ENCODE measurements at places on chromosomes 5 and 9. TPM values are rescaled to one million over a fixed set of nuclear protein-coding genes. Genes with fewer than 3 reads are reported as not detected.

GRCh38 chr5:32935283-32935682 lies 224.2 kb downstream of the NPR3 start:
- DNase-seq, result no peak

DNA sequence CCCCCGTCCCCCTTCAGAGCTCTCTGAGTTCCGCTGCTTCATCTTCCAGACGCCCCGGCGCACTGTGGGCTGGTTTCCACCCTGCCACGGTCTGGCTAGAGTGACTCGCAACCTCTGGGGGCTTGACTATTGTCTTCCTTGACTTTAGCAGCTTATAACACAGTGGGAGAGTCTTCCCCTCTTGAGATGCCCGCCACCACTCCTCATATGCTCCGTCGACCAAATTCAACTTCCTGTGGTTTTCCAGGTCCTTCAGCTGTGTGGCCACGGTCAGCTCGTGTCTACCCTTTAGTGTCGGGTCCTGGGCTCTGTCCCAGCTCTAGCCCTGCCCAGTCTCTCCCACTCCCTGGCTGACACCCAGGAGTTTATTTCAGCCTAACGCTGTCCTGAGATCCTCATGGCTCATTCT lies 28.2 kb upstream of the NCS1 start:
- no peak for DNase-seq

- peak; percentile 86 for DNase-seq
Measured at GRCh38 chr9:25684321-25684720, 6.1 kb upstream of the TUSC1 start.

GRCh38 chr9:16321461-16322119 lies 548.9 kb downstream of the BNC2 start:
- DNase-seq, result no peak

DNA sequence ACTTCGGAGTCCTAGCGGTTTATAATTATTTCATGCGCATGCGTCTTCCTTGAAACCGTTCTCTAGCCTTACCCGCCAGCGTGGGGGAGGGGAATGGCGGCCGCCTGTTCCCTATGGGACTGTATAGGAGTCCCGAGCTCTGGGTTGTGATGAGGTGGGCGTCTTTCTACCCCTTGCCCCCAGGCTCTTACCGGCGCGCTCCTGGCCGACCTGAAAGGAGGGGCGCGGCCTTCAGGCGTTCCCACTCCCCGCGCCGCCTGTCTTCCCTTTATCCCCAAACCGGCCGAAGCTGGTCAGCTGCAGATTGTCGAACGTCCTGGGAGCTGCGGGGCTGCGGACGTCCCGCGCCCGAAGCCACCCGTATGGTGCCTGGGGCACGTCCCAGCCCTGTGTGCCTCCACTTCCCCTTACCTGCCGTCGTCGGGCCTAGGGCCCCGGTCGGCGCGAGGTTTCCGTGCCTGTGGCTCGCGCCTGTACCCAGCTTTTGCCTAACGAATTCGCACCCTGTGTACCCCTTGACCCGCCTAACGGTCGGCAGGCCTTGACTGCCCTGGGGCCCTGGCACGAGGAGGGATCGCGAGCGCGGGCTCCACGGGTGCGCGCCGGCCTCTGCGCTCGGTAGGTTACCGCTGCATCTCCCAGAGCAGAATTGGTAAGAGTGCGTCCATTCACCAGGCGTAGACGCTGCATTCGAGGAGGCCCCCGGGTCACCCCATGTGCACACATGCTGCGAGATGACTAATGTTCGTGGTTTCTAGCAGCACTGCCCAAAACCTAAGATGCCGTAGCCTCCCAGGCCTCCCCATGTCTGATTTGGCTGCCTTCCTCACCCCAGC lies 653 bp upstream of the HNRNPH1 start:
- DNase-seq, result no peak

DNA sequence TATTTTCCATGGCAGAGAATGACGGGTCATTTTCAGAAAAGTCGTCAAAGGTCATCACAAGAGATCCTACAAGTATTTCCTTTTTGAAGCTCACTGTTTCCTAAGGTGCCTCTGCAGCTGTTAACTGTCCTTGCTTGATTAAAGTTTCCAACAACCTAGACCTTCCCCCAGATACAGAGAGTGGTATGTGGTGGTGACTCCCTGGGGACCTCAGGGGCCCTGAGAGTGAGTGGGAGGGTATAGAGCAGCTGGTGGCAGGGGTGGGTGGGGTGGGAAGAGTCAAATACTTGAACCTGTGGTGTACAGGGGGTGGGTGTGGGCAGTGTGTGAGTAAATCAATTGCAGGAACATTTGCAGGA lies 1.6 kb upstream of the CD72 start:
- no peak for DNase-seq

GRCh38 chr9:72338631-72339030 lies 26.4 kb downstream of the ZFAND5 start:
- no peak for DNase-seq

DNA sequence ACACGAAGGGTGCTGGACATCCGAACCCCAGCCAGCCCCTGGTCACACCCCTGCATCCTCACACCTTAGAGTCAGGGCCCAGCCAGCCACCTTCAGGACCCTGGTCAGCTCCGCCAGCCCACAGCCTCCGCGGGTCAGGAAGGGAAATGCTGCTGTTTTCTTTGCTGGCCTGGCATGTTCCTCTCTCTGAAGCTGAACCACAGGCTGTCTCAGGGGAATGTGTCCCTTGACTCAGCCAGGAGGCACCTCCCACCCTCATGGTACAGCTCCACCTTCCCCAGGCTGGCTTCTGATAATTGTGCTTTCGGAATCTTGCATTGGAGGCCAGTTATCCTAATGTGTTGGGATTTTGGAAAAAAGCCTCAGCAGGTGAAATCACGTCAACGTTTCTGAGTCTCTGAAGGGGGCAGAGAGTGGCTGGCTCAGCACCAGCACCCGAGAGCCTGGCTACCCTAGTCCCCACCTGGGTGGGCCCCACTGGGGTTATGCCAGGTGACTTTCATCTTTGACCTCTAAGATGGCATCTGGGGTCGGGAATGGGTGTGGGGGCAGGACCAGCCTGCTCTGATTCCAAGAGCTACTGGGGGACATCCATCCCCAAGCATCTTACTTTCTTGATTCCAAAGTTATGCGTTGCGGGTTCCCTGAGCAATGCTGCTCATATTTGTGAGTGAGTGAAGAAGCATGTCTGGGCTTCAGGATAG lies 9.8 kb upstream of the OLFM1 start:
- DNase-seq, result no peak

GRCh38 chr5:9112520-9113291 lies 433.2 kb downstream of the SEMA5A start:
- no peak for DNase-seq

DNA sequence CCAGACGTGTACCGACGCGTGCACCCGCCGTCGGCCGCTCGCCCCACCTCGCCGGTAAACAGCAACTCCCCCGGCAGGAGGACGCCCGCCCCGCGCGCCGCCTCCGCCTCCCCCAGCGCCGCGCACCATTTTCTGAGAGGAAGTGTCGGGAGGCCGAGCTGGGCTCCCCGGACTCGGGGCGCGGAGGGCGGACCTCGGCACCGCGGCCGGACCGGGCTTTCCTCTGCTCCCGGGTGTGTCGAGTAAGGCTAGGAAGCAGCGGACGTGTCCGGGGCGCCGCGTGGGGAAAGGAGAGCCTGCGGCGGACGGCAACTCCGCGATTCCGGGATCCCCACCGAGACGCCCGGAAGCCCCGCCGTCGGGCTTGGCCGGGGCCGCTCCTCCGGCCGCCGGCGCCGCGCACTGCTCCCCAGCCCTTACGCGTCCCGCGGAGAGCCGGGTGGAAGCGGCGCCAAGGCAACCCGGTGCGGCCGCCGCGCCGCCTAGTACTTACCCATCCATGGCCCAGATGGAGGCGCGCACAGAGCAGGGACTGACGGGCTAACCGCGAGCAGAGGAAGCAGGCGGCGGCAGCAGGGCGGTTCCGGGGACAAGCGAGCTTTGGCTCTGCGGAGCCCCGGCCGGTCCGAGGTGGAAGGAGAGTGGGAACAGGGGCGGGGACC lies at the start of gene PTBP3:
Gene PTBP3 (minus strand): TSS at position 643 of the 662 bp plus-strand sequence. CDS start 35,754 bp downstream, outside the sequence.
- peak; percentile 18 for DNase-seq

GRCh38 chr5:150046031-150046430 lies 40.3 kb downstream of the CSF1R start:
- no peak for DNase-seq

GRCh38 chr9:95130484-95130883 lies 187.0 kb downstream of the FANCC start:
- no peak for DNase-seq

DNA sequence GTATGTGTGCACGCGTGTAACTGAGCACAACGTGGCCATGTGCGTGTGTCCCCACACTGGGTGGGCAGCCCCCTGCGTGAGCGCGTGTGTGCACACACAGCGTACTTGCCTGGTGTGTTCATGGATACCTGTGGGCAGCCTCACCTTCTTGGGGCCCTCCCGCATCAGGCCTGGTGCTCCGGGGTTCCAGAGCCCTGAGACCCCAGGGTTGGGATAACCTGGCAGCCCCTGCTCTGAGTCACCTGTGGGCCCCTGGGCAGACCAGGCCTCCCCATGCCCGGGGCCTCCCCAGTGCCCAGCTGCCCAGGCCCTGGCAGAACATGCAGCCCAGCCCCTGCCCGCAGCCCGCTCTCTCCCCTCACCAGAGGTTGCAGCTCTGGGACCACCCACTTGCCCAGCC lies 25.2 kb downstream of the LHX3 start:
- no peak for DNase-seq

DNA sequence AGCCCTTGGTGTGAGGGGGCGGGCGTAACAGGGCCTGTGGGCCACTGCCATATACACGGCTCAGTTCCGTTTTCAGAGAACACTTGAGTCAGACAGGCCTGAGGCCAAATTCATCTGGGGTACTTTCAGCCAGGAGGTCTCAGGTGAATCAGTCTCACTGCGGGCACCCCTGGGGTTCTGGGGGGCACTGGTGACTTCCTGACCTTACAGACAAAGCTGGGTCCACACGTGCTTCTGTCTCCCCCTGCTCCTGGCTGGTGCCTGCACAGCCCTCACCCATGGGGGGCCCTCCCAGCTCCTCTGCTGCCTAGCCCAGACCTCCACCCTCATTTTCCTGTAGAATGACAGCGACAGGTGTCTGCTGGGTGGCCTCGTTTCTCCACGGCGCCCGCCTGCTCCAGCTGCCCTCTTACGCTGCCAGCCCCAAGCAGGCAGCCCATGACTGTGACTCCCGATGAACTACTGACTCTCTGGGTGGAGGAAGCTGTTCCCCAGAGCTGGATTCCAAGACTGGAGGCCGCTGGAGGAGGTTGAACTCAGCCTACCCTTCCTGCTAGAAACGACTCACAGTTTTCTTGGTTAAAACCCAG lies 374.1 kb upstream of the IRX4 start:
- DNase-seq, result no peak

GRCh38 chr5:95909738-95910137 lies 51.9 kb downstream of the ELL2 start:
- DNase-seq, result no peak

DNA sequence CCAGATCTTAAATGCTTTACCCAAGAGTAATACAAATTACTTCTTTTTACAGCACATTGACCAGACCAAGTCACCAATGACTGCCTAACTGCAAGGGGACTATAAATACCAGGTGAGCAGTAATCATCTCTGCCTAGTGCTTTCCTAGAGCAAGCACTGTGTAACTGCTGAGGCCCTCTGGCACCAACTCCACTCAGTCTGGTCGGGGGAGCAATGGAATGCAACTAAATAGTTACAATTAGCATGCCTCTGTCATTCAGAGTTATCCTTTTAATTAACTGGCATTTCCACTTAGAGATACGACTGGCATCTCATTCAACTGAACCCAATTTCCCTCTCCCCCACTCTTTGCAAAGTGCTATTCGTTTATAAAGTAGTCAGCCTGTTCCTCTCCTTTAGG lies 1309.1 kb upstream of the DMAC1 start:
- no peak for DNase-seq

- DNase-seq, result no peak
Measured at GRCh38 chr9:131257266-131258025, 18.9 kb downstream of the FAM78A start.

DNA sequence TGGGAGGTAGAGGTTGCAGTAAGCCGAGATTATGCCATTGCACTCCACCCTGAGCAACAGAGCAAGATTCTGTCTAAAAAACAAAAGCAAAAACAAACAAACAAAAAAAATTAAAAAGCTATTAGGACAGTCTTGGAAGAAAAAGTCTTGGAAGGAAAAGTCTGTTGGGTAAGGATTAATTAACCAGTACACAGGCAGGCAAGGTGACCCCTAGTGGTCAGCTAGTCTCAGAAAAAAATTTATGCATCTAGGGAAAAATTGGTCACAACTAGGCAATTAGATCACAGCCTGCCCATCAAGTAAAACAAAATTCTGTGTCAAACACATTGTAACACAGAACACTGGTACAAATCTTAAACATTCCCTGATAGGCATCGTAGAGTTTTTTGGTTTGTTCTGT lies 6.7 kb upstream of the ANKRD18B start:
- DNase-seq, result no peak

- DNase-seq, result no peak
Measured at GRCh38 chr9:133098871-133099270, 22.2 kb downstream of the RALGDS start.

GRCh38 chr9:720239-720881 lies 121.1 kb upstream of the DMRT1 start:
- DNase-seq, result no peak

GRCh38 chr9:111013707-111014106 lies 24.6 kb downstream of the LPAR1 start:
- no peak for DNase-seq

DNA sequence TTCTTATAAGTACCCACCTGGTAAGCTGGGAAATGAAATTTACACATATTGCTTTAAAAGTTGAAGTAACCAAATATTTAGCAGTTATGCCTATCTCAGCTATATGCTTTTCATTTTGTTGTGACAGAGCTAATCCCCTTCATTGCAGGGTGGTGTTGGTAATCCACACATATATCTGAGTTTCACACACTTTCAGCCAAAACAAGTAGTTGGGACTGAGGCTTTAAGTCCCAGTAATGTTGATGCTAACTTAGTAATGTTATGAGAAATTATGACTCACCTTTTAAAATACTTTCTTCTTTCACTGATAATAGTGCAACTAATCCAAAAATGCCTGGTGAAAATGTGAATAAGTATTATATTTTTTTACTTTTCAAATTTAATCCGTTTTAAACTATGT lies 19.2 kb upstream of the RICTOR start:
- no peak for DNase-seq

GRCh38 chr9:136676297-136676794 lies 10.9 kb downstream of the AGPAT2 start:
- no peak for DNase-seq

DNA sequence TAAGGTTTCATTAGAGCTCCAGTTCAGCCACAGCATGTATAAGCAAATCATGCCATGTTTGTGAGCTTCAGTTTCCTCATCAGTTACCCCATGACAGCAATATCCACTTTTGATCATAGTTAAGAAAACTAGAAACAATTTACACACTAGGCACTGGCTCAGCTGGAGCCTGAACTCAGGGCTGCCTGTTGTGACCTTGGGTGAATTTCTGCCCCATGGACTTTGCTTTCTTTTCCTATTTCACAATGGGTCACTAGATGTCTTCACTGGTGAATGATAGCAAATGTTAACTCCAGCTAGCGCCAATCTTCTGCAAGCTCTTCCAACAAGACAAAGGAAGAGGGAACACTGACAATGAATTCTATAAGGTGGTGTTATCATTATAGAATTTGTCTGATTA lies 233.3 kb upstream of the TRIM32 start:
- no peak for DNase-seq

- DNase-seq, result no peak
Measured at GRCh38 chr5:113514289-113514635, 768 bp downstream of the YTHDC2 start.

The SH3RF2 gene
- total RNA-seq, result 9.8 TPM

The FOXD4L3 gene
- total RNA-seq, result not detected

The TRMT10B gene
- total RNA-seq, result 7.1 TPM

The IL3 gene
- not detected for total RNA-seq

The PCAT7 gene
- 0.10 TPM for total RNA-seq

The SOX30 gene
- total RNA-seq, result 0.10 TPM

The TMOD1 gene
- 9.3 TPM for total RNA-seq

The TSSK1B gene
- 0.10 TPM for total RNA-seq

The FOXD4 gene
- total RNA-seq, result 0.10 TPM

The IFNE gene
- total RNA-seq, result not detected

All from skin of body (tissue), 3 donors.